Fibroblast of lung (primary cell): ENCODE measurements at places on chromosomes 5 and 9. TPM values are rescaled to one million over a fixed set of nuclear protein-coding genes. Genes with fewer than 3 reads are reported as not detected.

KLHL3 gene
- 0.60 and 1.1 TPM in 2 replicates for polyA plus RNA-seq

TJP2 gene
- polyA plus RNA-seq, result 25.9 and 40.8 TPM in 2 replicates

FAM163B gene
- not detected in 2 replicates for polyA plus RNA-seq

HMCN2 gene
- not detected in 2 replicates for polyA plus RNA-seq

SPARC gene
- 3,177 and 6,513 TPM in 2 replicates for polyA plus RNA-seq

C9 gene
- polyA plus RNA-seq, result 0.06 TPM in 1 of 2 replicates, not detected in the other

ZNF483 gene
- polyA plus RNA-seq, result 0.53 and 0.70 TPM in 2 replicates

ZNF608 gene
- 12.4 and 16.5 TPM in 2 replicates for polyA plus RNA-seq

TEK gene
- polyA plus RNA-seq, result 0.54 and 0.77 TPM in 2 replicates

LCN2 gene
- not detected in 2 replicates for polyA plus RNA-seq

ARHGEF37 gene
- polyA plus RNA-seq, result 0.31 and 0.38 TPM in 2 replicates

RASA1 gene
- 45.8 and 64.0 TPM in 2 replicates for polyA plus RNA-seq

SPATA6L gene
- 0.45 and 0.54 TPM in 2 replicates for polyA plus RNA-seq

KCNMB1 gene
- polyA plus RNA-seq, result not detected in 2 replicates

ASS1 gene
- 44.7 and 65.0 TPM in 2 replicates for polyA plus RNA-seq

CDKN2A gene
- polyA plus RNA-seq, result 23.5 and 25.3 TPM in 2 replicates

NPR2 gene
- polyA plus RNA-seq, result 26.3 and 34.1 TPM in 2 replicates

ANKRD34B gene
- not detected in 2 replicates for polyA plus RNA-seq

SV2C gene
- polyA plus RNA-seq, result not detected in 2 replicates
